ENCODE measurements at places on chromosomes 5 and 9.
A peak's percentile ranks its signal among the peaks of the same experiment; 100 is the strongest.

DNA sequence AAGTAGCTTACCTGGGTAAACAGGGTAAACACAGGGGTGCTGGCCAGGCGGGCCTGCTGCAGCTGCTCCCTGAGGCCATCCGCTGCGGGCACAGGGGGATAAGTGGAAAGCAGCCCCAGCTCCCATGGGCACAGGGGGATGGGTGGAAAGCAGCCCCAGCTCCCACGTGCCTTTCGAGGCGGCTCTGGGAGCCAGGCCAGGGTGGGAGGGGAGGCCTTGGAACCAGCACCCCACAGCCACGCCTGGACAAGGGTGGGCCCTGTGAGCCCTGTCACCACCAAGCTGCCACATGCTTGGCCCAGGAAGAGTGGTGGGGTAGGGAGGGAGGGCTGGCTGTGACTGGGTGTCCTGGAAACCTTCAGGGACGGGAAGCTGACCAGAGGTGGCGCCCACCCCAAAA lies 7.8 kb upstream of the CARD9 start:
- DNase-seq, result no peak

DNA sequence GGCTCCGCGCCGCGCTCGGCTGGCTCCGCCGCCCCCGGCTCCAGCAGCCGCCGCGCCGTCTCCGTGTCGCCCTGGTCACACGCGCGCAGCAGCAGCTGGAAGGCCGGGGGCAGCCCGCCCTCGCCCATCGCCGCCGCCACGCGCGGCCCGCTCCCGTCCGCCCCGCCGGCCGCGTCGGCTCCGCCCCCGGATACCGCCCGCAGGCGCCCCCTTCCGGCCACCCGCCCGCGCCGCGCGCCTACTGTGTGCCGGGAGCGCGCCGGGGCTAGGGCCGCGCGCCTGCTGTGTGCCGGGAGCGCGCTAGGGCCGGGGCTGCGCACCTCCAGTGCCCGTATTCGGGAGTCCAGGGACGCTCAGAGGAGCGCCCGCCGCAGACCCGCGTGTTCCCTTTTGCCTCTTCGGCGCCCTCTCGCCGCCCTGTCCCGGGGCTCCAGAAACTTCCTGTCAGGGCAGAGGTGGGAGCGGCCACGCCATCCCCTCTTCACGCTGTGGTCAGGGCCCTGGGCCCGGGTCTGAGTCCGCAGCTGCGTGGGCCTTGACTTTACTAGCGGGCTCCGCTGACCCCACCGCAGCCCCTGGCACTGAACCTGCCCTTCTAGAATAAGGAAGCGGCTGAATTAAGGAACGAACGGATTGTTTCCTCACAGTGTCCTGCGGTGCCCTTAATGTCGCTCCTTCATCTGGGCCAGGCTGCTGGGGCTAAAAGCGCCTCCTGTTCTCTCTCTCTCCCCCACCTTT lies at the start of gene ANKS6:
Gene ANKS6 (minus strand): TSS at position 192 of the 738 bp plus-strand sequence. CDS start 64 bp downstream, at position 128.
- peak; percentile 77 for DNase-seq

- DNase-seq, result no peak
These were observed 1.0 kb downstream of the NAIF1 start for GRCh38 chr9:128065907-128066712.

- no peak for DNase-seq
These were observed 199.3 kb downstream of the SGCD start for GRCh38 chr5:156526081-156526925.

DNA sequence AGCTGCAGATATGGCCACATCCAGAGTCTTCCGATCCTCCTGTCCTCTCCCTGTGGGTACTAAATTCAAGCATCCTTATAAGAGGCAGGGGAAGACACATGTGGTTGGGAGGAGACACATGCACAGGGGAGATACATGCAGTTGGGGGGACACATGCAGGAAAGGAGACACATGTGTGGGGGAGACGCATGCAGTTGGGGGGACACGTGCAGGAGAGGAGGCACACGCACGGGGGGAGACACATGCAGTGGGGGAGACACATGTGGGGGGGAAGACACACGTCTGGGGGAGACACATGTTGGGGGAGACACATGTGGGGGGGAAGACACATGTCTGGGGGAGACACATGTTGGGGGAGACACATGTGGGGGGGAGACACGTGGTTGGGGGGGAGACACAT lies 21.2 kb upstream of the OLFM1 start:
- DNase-seq, result no peak

GRCh38 chr9:69430206-69430605 lies 105.2 kb downstream of the ENTREP1 start:
- DNase-seq, result no peak

- DNase-seq, result no peak
These were observed 473.4 kb upstream of the PAPPA start for GRCh38 chr9:115680231-115680630.

DNA sequence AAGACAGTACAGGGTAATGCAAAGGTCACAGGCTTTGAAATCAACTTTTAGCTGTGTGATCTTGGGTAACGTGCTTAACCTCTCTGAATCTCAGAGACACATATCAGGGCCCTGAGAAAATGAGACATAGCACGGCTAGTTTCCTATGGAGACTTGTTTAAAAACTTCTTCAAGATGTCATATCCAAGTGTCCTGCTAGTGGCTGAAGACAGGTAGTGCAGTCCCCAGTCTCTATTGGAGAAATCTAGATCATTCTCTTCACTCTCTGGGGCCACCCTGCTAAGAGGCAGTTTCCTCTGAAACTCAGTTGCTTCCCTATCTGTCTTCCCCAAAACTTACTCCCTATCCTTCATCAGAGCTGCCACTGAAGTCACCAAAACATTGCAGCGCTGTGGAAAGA lies 30.3 kb upstream of the GRXCR2 start:
- no peak for DNase-seq

DNA sequence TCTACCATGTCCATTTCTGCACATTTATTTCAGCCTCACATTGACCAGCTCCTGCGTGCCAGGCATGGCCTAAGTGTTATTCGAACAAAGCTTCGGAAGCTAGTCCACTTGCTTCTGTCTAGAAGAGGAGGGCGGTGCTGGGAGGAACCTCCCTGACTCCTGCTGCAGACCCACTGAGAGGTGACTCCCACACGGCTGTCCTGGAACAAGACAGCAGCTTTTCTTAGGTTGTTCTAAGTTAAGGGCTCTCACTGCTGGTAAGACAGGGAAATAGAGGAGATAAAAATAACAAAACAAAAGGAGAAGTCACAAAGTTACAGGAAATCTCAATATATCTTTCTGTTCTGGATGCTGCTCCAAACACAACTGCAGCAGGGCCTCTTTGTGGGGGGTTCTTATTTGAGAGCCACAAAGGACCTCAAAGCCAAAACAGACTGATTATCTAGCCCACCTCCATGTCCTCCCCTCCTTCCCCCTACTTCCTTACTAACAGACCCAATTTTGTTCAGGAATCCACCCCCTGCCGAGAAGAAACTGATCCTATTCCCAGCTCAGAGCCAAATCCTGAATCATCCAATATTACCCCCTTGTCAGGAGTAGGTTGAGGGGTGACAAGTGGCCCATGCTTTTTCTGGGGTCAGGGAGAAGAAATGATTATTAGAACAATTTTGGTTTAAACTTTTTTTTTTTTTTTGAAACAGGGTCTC lies 28.4 kb upstream of the KCNIP1 start:
- no peak for DNase-seq

- no peak for DNase-seq
These were observed 4.5 kb upstream of the SHC3 start for GRCh38 chr9:89183146-89183545.

GRCh38 chr5:173045474-173045873 lies 10.7 kb upstream of the CREBRF start:
- DNase-seq, result no peak

DNA sequence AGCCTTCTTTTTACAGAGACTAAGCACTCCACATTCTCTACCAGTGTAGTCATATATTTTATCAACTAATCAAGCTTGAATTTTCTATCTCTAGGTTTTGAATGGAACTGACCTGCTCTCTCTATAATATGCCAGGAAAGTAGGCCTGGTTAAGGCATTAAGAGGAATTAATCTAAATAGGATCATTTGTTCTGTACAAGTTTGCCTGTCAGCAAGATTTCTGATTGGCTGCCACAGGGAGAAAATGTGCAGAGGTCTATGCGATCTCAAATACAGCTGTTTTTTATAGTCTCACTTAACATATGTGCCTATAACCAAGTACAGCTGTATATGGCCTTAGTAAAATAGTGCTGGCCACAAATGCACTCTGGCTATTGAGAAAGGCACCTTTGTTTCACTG lies 418.8 kb downstream of the KDM4C start:
- DNase-seq, result no peak

DNA sequence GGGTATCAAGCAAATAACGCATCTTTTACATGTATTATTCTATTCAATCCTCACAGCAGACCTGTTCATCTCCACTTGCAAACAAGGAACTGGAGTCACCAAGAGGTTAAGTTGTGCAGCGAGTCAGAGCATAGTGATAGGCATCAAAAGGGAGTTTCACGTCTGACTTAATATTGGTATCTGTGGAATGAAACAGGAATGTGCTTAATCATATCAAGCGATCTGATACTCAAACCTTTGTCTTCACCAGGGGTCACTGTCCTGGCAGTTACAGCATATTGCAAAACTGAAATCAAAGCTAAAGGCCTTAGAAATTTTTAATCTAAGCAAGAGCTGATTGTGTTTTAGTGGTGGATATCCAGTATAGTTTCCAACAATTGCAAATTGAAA lies 271.6 kb downstream of the PLK2 start:
- DNase-seq, result no peak

GRCh38 chr9:7811677-7812076 lies 12.1 kb upstream of the DMAC1 start:
- no peak for DNase-seq

GRCh38 chr9:86585422-86586143 lies 231.4 kb upstream of the TUT7 start:
- no peak for DNase-seq

DNA sequence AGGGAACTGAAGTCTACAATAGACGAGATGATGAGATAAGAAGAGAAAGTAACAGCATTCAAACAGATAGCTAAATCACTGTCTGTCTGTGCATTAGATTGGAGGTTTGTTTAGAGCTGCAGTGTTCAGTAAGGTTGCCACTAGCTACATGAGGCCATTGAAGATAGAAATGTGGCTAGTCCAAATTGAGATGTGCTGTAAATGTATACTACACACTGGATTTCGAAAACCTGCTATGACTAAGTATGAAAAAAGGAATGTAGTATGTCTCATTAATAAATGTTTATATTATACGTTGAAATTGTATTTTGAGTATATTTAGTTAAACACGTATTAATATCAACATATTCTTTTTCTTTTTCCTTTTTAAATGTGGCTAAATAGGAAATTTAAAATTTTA lies 142.1 kb downstream of the XRCC4 start:
- no peak for DNase-seq

GRCh38 chr5:173239233-173239593 lies 4.2 kb upstream of the NKX2-5 start:
- DNase-seq, result no peak

DNA sequence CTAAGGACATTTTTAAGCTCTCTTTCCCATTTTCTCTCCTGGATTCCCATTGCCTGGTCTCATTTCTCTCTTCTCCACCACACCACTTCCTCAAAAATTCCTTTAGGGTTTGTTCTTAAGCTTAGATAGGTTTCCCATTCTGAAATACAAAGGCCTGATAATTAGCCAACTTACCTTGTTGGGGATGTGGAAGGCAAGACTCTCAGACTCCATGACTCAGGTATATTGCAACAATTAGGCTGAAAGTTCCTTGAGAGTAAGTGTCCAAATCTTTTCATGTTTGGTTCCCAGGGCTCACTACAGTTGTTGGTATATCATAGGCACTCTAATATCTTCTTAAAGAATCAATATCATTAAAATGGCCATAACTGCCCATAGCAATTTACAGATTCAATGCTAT lies 43.6 kb downstream of the FXN start:
- no peak for DNase-seq

GRCh38 chr9:27379311-27380251 lies 82.6 kb upstream of the EQTN start:
- DNase-seq, result no peak

DNA sequence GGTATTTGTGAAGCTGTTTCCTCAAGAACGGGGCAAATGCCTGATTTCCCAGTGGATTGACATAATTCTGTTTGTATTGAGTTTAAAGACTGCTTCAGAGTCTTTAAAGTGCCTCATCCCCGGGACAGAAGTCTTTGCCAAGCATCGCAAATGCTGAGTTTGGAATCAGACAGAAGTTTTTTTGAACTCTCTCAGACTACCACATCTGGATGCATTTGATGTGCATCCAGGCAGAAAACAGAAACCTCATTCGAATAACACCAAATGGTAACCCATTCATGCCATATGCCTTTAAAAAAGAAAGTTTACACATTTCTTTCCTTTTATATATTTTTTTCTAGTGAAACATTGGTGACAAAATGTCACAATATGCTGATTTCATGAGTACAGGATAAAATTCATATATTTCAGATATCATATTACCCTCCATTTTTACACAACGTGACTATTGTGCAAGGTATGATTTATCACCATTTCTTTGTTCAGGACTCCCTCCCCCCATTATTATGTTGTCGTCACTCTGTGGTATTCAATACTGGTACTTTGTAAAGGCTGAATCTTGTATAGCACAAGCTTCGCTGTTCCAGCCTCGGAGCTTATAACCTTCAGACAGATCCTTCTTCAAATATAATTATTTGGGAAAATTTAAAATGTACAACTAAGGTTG lies 91.1 kb downstream of the ZNF608 start:
- no peak for DNase-seq

GRCh38 chr9:134967547-134967930 lies 49.8 kb upstream of the FCN1 start:
- peak; percentile 95 for DNase-seq

DNA sequence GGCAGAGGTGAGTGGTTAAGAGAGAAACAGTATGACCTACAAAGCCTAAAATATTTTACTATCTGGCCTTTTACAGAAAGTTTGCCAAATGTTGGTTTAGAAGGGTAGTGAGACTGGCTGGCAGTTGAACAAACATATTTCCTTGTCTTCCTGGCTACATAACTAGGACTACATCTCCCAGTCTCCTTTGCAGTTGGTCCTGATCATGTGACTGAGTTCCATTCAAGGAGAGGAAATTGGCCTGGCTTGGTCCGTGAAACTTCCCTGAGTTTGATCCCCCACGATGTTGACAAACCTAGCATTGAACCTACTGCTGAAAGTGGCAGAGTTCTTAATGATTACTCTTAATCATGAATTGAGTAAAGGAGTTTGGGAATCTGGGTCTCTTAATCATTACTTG lies 280.8 kb downstream of the SLIT3 start:
- no peak for DNase-seq

DNA sequence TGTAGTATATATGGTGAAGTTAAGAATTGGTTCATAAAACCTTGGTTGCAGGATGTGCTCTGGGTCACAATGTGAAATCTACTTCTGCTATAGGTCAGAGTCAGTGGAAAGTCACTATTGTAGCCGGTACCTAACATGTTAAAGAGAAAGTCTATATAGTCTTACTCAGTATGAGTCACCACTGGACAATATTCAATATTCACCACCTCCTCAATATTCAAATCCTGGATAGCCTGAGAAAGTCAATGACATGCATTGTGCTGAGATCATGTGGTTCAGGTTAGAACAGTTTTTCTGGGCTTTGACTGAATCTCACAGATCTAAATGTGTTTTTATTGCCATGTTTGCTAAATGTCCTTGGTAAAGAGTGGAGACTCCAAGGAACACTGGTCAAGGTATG lies 108.8 kb downstream of the HMHB1 start:
- DNase-seq, result no peak

- DNase-seq, result no peak
These were observed 28.7 kb downstream of the STRBP start for GRCh38 chr9:123239726-123240125.

- no peak for DNase-seq
These were observed 180.4 kb downstream of the GAS1 start for GRCh38 chr9:86766912-86767311.

- no peak for DNase-seq
These were observed 82.6 kb downstream of the OSTF1 start for GRCh38 chr9:75170898-75171360.

Measured in posterior cingulate gyrus (tissue), 11 donors.